ENCODE measurements at places on chromosomes 13 and 19.

DNA sequence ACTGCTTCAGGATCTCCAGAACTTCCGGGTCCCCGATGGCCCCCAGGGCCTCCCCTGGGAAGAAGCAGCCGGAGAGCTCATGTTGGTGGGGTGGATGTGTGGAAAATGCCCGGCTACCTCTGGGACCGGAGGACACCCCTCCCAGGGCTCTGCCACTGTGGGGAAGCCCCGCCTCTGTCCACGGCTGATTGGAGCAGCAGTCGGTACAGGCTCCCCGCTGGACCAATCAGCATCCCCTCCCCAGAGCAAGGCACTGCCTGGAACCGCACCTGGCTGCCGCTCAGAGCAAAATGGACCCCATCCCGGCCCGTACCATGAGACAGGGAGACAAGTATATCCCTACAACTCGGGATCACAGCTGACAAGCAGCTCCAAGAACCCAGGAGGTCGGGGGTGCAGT lies 6.4 kb downstream of the DOHH start:
- no peak for DNase-seq

DNA sequence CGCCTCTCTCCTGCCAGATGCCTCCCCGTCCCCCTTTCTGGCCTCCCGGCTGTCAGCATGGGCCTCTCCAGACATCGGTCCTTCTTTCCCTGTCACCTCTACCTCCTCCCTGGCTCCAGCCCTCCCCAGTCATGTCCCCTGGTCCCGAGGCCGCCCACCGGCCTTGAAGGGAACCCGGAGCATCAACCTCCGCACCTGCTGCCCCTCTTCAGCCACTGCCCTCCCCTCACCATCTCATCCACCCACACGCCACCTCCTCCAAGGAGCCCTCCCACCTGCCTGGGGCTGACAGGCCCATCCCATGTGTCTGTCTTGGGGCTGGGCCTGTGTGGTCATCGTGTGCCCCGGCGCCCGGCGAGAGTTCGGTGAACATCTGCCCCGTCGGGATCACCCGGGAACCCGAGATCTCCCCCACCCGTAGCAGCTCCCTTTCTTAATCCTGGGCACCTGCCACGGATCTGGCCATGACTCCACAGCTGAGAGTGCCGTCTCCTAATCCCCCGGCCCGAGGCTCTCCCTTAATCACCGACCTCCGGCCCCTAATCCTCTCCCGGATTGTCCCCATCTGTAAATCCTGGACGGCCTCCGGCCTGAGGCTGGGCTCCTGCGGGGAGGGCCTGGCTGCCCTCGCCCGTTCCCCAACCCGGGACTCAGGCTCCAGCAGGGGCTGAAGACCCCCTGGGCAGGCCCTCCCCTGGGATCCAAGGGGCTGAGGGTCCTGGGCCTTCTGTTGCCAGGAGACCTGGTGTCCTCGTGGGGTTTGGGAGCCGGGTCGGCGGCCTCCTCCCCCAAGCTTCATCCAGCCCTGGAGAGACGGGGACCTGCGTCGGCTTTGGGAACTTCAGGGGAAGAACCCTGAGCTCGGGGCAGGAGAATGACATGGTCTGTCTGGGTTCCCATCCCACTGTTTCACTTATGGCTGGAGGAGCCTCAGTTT lies 5.9 kb downstream of the HCN2 start:
- no peak for DNase-seq

DNA sequence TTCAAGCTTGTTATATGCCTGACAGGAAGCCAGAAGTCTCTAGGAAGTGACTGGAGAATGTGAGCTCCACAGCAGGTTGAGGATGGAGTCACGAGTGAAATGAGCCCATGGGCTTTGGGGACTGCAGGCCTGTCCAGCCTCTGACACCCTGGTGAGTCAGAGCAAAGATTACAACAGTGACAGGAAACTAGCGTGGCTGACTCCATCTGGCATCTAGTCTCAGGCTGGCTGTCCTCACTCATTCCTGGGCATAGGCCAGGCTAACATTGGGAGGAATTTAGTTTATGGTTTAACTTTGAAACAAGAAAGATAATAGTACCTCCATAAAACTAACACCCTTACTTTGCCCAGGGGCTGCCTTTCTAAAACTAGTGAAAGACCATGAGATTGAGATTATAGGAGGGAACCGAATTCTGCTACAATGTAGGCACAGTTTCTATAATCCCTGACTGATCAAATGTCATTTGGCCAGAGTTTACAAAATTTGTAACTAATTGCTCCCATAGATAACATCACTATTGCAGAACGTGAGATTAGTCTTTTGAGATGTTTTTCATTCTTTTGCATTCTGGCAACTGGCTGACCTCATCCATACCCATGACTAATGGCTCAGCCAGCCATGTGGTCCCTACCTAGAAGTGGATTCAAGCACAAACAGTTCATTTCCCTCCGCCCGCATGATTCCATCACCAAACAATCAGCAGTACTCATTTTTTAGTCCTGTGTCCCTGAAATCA lies 28.4 kb downstream of the PSG1 start:
- no peak for DNase-seq

DNA sequence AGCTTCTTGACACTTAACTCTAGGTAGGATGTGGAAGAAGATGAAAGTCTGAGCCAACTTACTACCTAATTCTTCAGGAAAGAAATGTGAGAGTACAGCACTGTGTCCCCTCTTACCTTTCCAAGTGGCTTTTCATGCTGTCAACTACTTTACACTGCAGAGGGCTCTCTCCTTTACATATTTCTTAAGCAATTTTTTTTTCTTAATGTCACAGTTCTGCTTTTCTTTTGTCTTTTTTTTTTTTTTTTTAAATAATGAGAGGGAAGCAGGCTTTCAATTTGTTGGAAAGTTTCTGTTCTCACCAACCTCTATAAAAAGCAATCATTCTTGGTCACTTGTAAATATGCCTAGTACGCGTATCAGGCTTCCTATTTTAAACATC lies 212.7 kb upstream of the MIR17HG start:
- DNase-seq, result no peak

DNA sequence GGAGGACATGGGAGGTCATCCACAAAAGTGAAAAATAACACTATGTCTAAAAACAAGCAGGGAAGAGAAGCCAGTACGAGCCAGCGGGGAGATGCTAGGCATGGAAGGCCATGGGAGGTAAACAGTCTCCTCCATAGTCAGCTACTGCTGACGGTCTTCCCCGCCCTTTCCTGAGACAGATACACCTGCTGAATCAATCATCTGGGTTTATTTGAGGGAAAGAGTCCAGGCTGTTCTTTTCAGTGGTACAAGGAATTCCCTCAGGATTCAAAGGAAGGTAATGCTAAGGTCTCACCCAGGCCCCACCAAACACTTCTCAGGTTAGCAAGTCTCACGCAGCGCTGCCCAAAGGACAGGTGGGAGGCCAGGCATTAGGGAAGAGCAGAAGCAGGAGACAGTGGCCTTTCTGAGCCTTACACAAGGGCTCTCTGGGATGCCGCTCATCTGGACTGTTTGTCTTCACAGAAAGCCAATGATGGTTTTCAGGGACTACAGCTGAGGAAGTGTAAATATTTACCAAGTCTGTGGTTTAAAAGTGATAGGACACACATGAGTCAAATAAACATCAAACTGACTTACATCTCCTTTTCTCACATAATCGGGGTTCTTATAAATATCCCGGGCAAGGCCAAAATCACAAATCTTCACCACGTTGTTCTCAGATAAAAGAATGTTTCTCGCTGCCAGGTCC lies 173.9 kb downstream of the FLT1 start:
- no peak for DNase-seq

DNA sequence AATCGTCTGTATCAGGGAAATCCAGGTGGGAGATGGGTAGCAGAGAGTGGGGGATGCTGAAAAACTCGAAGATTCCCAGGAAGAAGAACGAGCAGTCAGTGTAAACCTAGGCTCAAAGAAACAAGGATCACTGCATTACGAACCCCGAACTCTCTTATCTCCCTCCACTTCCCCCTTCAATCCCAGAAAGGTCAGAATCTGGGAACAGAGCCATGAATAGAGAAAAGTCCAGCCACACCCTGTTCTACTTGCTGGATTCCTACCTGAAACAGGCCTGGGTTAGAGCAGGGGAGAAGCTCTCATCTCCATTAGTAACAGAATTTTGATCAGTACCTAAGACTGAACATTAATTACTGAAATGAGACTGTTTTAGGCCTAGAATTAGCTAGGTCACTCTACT lies 24.4 kb downstream of the EPSTI1 start:
- no peak for DNase-seq

DNA sequence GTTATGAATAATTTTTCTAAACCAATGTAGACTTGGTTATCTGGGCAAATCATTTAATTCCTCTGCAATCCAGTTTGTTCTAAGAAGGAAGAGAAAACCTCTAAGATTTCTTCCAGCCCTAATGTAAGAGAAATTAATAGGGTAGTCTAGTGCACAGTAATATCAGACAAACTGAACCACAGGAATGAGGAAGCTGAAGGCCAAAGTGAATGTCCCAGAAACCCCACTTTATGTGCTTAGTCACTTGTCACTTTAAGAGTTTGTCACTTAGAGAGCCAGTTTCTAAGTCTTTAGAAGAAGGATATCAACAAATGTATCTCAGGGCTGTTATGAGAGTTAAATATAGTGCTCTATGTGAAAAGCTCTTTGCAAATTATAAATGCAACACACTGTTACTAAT lies 750.6 kb downstream of the DIAPH3 start:
- no peak for DNase-seq

DNA sequence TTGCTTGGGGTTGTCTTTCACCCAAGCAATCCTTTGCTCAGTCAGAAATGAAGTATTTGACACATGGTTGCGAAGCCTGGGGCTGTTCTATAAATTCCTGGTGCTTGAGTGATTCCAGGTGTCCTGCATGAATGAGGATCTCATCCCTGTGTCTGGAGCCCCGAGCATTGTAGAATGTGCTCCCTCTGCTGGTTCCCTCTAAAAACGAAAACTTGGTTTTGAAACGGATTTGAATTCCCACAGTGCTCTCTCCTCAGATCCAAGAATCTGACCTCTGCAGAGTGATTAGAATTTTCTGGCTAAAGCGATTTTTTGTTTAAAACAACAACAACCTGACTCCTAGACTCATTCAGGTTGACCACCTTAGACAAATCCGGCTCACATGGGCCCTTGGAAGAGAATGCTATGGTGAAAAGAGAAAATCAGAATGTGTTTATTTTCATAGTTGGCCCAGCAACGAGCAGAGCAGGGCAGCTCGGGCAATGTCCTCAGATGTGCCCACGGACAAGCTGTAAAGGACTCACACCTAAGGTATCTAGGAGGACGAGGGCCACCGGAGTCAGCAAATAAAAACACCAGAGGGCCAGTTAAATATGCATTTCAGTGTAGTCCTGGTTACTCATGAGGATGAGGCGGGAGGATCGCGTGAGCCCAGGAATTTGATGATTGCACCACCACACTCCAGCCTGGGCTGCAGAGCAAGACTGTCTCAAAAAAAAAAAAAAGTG lies 8.7 kb upstream of the ATP12A start:
- DNase-seq, result no peak

DNA sequence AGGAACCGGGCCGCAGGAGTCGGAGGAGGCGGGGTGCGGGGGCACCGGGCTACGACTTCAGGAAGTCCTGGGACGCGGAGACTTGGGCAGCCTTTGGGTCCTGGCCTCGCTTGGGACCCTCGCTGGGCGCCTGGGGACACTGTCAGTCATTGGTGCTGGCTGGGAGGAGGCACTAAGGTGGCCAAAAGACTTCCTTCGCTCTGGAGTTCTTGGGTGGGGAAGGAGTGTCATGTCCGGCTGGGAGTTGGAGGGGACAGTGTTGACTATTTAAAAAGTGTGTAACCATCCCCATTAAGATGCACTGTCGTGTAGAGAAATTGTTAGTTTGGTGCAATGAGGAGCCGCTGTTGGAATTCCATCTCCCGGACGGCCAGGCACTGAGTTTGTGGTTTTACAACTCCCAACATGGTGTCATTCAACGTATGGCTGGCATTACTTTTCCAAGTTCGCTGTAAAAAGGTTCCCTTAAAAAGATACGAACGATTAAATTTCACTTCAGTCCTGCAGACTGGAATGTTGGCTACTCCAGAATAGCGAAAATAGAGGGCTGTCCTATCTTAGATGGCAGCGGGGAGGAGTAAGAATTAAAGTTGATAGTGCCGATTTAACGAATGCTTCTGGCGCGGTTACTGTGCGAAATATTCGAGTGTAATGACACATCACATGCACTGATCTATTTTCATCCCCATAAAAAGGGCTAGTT lies 776 bp downstream of the DNAJC3 start:
- DNase-seq, result no peak

- DNase-seq, result no peak
These were observed 86.7 kb downstream of the IRS2 start for GRCh38 chr13:109699628-109700071.

DNA sequence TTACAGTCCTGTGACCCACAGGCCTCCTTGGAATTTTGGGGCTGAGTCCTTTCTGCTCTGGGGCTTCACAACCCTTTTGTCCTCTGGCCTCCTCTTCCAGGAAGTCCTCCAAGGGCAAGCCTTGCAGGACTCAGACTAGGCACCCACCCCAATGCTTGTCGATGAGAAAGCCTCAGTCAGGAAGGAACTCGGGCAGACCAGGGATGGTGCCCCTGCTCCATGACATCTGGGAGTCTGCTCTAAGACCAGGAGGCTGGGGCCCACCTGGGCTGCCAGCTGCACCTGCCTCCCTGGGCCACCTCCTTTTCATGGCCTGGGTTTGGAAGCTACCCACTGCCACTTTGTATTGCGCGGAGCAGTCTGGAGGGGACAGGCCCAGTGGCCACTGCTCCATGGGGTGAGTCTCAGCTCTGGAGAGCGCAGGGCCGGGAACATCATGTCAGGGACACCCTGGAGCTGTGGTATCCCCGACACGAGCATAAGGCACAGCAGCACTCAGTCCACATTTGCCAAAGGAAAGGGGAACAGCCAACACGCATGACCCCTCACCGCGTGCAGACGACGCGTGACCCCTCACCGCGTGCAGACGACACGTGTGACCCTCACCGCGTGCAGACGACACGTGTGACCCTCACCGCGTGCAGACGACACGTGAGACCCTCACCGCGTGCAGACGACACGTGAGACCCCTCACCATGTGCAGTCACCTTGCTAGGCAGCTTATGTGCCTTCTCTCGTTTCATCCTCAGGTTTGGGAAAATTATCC lies 10.8 kb downstream of the C2CD4C start:
- DNase-seq, result no peak

GRCh38 chr19:3398114-3398899 lies 31.9 kb downstream of the NFIC start:
- no peak for DNase-seq

DNA sequence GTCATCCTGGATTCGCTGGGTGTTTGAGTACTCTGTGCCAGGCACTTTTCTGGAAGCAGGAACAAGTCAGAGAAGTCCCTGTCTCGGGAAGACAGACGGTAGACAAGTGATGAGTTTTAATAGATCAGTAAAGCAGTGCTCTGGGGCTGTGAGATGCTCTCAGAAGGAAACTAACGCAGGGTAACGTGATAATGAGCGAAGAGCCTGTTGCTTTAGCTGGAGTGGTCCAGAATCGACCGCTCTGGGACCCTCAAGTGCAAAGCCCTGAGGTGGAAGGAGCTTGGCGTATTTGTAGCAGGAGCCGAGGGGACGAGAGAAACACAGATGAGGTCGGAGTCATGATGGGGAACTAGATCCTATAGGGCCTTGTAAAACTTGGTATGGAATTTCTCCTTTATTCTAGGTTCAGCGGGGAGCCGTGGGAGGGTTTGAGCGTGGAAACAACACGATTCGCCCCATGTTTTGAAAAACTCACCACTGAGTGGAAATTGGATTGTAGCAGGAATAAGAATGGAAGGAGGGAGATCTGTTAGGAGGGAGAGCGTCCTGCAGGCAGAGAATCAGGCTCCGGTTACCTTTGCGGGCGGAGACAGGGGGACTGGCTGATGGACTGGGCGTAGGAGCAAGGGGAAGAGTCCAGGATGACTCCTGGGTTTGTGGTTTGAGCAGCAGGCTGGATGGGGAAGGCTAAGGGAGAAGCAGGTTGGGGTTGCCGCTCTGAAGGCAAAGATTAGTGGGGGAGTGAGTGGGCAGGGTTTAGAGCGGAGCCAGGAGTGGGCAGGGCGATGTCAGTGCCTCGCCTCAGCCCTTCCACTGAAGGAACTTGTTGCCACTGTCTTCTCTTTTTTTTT lies 763 bp downstream of the POLD1 start:
- DNase-seq, result no peak
